CD4-positive, alpha-beta T cell (primary cell): ENCODE measurements at places on chromosomes 4 and X.

- no peak for DNase-seq
Measured at GRCh38 chrX:5650904-5651303, 577.8 kb downstream of the NLGN4X start.

DNA sequence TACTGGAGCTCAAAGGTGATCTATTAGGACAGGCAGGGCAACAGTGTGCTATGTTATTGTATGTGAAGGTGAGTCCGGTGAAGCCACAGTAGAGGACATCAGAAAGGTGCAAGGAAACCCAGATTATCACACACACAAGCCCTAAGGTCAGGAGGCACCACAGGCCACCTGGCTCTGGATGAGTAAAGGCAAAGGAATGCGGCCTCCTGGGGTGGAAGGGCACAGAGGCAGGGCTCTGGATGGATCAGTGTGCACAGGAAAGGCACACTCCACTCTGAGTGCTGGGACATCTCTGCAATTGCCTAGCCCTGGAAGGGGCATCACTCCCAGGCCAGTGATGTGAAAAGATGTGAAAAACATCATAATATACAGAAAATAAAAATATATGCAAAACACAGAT lies 683.5 kb downstream of the TRIML1 start:
- DNase-seq = no peak

DNA sequence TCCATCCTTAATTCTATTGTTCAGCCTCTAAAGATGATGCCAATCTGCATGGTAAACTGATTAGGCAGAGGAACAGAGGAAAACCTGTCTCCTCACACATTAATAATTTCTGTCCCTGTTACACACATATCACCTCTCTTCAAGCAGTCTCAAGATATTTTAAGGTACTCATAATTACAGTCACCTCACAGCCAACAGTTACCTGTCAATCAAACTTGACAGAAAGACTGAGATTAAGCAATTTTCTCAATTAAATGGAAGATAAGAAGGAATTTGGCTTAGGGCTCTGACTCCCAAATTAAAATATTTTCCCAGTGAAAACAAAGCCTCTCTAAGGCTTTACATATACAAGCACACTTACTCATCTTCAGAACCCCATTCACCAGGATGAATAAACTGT lies 85.2 kb downstream of the MAPK10 start:
- DNase-seq = no peak

- no peak for DNase-seq
Measured at GRCh38 chr4:69848028-69848427, 11.9 kb downstream of the SULT1E1 start.
